ENCODE measurements at places on chromosomes 7 and 10. TPM values are rescaled to one million over a fixed set of nuclear protein-coding genes. Genes with fewer than 3 reads are reported as not detected.

The PLPP4 gene
- total RNA-seq, result 17.1 TPM

The SAMD9L gene
- 10.5 TPM for total RNA-seq

The PNLIPRP2 gene
- not detected for total RNA-seq

The EPDR1 gene
- total RNA-seq, result 0.39 TPM

The MSMB gene
- total RNA-seq, result not detected

The ATRNL1 gene
- total RNA-seq, result not detected
